ENCODE measurements at places on chromosomes 1 and 21.

DNA sequence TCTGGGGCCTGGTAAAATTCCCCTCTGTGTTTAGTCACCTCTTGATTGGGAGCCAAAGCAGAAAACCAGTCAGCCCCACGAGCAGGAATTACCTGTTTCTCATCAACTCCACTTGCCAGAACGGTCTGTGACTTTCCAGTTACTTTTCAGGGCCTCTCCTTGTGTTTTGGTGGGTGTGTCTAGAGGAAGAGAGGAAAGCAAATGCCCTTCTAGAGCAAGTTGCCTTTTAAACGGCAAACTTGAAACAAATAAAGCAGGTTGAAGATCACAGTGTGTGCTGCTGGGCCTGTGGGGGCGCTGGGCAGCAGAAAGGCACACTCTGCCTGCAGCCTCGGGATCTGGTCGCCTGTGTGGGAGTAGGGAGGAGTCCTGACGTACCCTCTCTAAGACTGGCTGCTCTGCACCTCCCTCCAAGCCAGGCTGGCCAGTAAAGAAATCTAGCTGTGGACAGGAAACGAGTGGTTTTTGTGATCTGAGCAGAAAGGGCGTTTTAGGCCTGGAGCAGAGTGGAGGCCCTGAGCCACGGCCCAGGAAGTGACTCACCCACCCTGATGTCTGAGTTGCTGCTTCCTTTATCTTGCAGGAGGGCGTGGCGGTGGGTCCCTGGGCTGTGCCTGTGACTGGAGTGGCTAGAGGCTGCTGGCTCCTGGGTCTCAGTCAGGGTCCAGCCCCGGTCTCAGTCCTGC lies 11.1 kb upstream of the S100A11 start:
- no peak for DNase-seq

- no peak for DNase-seq
Observed at GRCh38 chr1:227472772-227473171, 90.6 kb upstream of the ZNF678 start.

DNA sequence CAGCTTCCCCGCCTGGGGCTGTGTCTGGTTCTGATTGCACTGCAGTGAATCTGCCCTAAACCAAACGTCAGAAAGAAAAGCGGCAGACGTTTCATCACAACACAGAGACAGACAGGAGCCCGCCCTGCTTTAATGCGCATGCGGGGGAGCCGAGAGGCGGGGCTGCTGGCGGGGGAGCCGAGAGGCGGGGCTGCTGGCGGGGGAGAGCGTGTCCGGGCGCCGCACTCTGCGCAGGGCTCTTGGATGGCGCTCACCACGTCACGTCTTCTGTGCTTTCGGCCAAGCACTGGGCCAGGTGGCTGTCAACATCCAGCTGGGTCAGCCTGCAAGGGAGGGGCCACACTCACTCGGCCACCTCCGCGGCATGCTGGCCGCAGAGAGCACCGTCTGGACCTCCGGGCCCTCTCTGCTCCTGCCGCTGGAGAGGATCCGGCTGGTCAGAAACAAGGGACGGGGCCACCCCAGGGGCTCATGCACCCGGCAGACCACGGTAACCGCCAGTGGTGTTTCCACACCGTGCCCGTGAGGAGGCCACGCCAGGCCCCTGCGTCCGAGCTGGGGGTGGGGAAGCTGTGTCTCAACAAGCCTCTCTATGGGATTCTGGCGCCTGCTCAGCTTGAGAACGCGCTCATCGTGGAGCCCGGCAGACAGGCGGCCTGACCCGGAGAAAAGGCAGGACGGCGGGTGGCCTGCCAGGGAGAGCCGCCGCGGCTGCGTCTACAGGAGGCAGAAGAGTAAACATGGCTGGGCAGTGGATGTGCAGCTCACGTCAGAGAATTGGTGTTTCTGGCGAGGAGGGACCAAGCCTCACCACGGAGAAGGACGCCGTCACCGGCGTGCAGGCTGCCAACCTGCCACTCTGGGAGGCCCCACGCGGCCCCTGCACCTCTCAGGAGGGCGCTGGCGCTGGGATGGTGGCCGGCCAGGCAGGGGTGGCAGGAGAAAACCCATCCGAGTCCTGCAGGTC lies 4.8 kb downstream of the FAAP20 start:
- DNase-seq = no peak

- no peak for DNase-seq
Observed at GRCh38 chr1:37746806-37747205, 18.1 kb downstream of the EPHA10 start.
